ENCODE measurements at places on chromosomes 3 and 15.

- no peak for DNase-seq
Observed at GRCh38 chr3:195815169-195815771, 3.5 kb upstream of the MUC4 start.

GRCh38 chr3:170228093-170228766 is 6.0 kb downstream of the PRKCI start:
- no peak for DNase-seq

DNA sequence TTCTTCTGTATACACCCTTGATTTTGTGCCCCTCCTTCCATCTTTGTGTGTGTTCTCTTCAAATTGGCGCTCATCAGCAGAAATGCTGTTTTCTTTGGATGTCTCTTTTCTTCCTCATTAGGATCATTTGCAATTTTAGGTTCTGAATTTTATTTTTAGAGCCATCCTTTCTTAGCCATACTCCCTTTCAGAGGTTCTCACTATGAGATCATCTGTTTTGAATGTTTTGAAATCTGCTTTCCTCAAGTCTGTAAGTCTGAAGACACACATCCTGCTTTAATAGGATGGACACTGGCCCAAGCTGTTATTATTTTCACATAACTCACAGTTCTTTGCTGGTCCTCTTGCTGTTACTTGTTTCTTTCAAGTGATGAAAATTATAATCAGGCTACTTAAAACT is 124.8 kb downstream of the BDH1 start:
- DNase-seq = no peak

DNA sequence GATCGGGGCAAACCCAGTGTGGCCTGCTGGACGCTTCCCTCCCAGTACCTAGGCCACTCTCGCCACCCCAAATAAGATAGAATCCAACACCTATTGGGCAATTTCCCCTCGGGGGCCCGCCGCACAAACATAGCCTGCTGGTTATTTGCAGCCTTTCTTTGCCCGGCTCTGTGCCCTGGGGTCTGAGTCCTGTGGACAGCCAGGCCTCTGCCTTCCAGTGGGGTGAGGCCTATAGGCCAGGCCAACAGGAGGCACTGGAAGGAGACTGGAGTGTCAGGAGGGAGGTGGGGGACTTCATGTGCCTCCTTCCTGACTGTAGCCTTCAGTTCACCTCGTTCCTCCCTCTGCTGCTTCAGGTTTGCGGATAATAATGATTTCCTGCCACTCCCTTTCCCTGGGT is 47.4 kb upstream of the LDHAL6B start:
- DNase-seq = no peak

- DNase-seq = no peak
Observed at GRCh38 chr3:197994736-197995135, 34.7 kb downstream of the LMLN start.

GRCh38 chr3:36557021-36557707 is 176.9 kb downstream of the STAC start:
- no peak for DNase-seq

- no peak for DNase-seq
Observed at GRCh38 chr3:125116311-125117080, 60.7 kb upstream of the HEG1 start.

DNA sequence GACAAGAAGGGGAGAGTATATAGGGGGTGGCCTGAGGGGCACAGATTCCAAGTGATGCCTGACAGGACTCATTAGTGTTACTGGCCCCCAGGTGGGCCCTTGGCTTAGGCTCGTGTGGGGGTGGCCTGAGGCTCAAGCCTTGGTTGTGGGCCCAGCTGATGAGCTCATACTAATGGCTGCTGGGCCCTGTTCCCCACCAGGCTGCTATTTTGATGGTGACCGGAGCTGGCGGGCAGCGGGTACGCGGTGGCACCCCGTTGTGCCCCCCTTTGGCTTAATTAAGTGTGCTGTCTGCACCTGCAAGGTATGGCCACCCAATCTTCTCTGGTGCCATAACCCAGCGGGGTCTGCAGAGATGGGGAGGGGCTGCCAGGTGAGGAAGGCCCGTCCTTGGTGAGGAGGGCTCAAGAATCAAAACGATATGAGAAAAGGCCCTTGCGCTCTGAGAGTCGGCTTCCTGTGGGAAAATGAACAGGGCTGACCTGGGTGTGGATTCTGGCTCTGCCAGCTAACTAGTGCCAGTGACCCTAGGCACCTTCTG is 7.4 kb downstream of the CHRD start:
- no peak for DNase-seq

DNA sequence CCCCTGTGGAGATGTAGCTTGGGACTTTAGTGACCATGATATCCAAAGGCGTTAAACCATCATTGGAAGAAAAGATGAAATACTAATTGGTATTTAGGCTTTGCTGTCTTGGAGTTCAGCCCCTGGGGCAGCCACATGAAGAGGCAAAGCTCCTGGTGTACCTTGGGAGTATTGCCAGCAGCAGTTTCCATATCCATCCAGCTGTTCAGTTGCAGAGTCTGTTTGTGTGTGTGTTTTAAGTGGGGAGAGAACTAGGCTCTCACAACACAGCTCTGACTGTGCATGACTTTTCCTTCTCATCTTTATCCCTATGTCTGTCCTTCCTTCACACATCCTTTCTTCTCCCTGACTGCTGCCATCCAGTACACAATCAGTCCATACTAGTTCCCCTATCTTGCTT is 98.9 kb downstream of the CDIN1 start:
- no peak for DNase-seq

GRCh38 chr3:10816019-10816862 is at the start of gene SLC6A11:
Gene SLC6A11 (plus strand): TSS chr3:10816228. CDS start chr3:10816266, 38 bp downstream.
- DNase-seq = no peak

GRCh38 chr15:72174551-72175165 is 22.9 kb downstream of the GRAMD2A start:
- DNase-seq = no peak

DNA sequence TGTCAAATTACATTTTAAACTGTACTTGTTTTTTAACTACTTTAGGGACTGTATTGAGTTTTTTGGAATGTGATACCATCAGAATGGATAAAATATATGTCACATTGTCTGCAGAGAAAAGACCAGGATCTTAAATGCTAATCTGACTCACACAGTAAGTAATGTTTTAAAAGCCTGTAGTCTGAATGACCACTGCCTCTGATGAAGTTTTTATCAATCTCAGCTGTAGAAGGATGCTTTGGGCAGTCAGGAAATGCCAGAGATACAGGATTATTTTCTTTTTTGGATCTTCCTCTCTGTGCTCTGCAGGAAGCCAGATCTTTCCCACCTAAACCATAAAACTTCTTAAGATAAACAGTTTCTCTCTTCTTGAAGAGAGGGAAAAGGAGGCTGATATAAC is 73.1 kb upstream of the PRTG start:
- no peak for DNase-seq

GRCh38 chr3:7621651-7622050 is 760.7 kb downstream of the GRM7 start:
- no peak for DNase-seq

- DNase-seq = no peak
Observed at GRCh38 chr15:23857028-23857641, 170.0 kb upstream of the NDN start.

- no peak for DNase-seq
Observed at GRCh38 chr15:31230630-31231485, 95.8 kb upstream of the KLF13 start.

DNA sequence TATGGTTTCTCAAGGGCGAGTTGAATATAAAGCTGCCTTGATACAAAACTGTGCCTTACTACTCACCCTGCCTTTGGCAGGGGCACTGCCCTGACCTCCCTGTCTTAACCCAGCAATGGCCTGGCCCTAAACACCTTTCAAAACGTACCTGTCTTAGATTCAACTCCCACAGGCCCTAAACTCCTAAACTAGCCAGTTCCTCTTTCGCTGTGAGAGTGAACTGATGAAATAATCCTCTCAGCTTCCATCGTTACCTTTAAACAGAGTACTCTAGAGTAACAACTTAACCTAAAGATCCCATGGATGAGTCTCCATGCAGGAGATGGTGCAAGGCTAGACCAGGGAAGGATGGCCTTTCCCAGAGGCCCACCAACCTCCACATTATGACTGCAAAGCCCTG is 133.0 kb upstream of the THBS1 start:
- no peak for DNase-seq

DNA sequence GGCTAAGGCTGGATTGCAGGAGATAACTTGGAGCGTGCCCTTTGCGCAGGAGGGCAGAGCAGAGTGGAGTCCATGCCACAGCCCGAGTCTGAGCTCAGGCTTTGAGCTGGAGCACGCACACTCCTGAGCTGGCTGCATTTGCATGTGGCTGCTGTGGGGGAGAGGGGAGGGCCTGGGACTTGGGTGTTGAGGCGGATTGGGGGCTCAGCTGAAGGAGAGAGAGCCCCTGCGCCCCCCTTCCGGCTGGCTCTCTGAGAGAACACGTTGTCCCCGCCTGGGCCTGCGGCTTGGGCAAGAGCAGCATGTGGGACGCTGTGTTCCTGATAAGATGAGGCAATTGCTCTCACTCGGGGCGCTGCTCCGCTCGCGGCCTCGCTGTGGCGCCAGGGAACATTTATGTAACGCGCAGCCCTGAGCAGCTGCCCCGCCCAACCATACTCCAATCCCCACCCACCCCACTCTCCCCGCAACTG is 39.1 kb downstream of the KLF13 start:
- DNase-seq = peak; percentile 73
